Hypothalamus (tissue), 51 donors: ENCODE measurements at places on chromosomes 7 and 10.
A peak's percentile ranks its signal among the peaks of the same experiment; 100 is the strongest.

- peak; percentile 42 for DNase-seq
Measured at GRCh38 chr7:100483090-100483721, 521 bp upstream of the NYAP1 start.

GRCh38 chr7:138125598-138126111, 49.4 kb downstream of the AKR1D1 start:
- no peak for DNase-seq

DNA sequence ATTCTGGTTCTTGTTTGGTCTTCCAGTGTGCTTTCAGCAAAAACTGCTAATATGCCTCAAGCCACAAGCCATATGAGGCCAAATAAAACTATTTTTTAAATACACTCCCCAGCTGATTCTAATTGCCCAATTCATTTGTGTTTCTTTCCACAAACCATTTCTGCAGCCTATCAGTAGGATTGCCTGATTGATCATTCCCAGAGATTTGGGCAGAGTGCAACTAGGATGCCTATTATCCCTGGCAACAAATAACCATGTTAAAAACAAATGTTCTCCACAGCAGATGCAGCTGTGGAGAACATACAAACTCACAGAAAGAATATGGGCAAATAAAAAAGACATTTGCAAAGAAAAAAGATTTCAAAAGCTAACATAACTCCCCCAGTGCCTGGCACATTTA, 76.9 kb upstream of the CAV2 start:
- no peak for DNase-seq

- no peak for DNase-seq
Measured at GRCh38 chr7:54907981-54908380, 110.8 kb upstream of the EGFR start.

GRCh38 chr10:27190508-27190907, 35.4 kb downstream of the MASTL start:
- no peak for DNase-seq

DNA sequence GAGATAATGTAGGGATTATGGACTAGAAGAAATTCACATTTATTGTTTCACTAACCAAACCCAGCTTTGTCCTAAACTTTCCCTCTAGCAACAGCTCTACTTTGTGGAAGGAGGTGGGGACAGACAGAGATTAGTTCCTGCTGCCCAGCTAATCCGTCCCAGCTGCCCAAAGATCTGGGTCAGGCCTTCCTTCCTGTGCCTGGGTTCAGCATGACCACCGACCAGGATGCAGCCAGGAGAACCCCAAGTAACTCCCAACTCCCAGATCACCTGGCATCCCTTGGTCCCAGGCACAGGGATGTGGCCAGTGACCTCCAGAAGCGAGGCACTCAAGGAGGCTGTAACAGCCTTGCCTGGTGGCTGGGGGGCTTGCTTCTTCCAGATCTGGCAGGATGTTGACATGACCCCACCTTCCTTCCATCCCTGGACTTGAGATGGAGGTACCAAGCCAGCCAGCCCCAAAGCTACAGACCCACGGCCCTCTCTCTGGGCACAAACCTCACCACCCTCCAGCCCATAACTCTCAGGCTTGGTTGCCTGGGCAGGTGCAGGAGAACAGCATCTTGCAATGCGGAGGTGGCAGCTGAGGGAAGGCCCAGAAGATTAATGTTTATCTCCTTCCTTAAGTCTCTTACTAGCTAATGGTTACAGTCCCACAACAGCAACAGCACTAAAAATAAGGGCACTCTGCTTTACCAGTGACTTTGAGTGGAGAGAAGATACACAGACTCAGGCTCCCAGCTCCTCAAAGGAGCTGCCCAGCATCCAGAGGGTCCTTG, 11.1 kb downstream of the CAMK2G start:
- DNase-seq: no peak

GRCh38 chr7:76372984-76373833, 14.4 kb upstream of the YWHAG start:
- no peak for DNase-seq

- no peak for DNase-seq
Measured at GRCh38 chr7:119037941-119038340, 813.4 kb downstream of the ANKRD7 start.

GRCh38 chr7:22655781-22656180, 71.2 kb upstream of the IL6 start:
- DNase-seq: no peak

GRCh38 chr10:95406651-95407280, 116.0 kb upstream of the PDLIM1 start:
- DNase-seq: no peak

DNA sequence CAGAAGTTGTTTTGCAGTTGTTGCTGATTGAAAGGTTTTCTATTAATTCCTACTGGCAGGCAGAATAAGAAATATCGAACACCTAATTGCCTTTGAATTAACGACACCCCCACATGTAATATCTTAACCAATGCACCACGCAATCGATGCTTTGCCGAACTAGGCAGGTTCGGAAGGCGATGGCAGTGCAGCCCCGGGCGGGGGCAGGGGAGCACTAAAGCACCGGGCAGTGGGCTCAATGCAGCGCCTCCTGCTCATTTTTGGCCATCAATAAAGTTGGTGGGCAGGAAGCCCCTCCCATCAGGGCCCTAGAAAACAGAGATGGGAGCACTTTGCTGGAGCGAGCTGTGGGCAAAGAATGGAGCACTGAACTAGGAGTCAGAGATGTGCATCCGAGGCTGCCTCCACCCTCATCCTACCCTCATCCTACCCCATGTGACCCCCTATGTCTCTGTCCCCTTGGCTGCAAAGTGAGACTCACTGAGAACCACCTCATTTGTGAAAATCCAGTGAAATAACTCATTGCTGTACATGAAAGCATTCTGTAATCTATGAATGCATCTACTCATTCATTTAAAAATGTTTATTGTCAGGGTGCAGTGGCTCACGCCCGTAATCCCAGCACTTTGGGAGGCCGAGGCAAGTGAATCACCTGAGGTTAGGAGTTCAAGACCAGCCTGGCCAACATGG, 19.6 kb upstream of the CHST15 start:
- DNase-seq: no peak

DNA sequence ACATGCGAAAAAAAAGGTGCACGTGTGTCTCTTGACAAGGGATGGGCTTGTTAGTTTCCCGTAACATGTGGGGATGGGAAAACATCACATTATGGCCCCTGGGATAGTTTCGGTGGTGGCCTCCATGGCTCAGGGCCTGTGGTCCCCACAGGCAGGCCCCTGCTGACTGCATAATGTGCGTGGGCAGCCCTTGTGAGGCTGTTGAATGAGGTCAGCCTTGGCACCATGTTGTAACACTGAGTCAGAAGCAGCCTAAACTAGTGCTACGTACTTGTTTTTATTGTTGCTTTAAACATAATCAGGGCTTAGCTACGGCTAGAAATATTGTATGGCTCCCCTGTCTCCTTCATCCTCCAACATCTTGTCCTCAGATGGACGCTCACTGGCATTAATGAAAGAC, 80.6 kb downstream of the BEND7 start:
- no peak for DNase-seq

DNA sequence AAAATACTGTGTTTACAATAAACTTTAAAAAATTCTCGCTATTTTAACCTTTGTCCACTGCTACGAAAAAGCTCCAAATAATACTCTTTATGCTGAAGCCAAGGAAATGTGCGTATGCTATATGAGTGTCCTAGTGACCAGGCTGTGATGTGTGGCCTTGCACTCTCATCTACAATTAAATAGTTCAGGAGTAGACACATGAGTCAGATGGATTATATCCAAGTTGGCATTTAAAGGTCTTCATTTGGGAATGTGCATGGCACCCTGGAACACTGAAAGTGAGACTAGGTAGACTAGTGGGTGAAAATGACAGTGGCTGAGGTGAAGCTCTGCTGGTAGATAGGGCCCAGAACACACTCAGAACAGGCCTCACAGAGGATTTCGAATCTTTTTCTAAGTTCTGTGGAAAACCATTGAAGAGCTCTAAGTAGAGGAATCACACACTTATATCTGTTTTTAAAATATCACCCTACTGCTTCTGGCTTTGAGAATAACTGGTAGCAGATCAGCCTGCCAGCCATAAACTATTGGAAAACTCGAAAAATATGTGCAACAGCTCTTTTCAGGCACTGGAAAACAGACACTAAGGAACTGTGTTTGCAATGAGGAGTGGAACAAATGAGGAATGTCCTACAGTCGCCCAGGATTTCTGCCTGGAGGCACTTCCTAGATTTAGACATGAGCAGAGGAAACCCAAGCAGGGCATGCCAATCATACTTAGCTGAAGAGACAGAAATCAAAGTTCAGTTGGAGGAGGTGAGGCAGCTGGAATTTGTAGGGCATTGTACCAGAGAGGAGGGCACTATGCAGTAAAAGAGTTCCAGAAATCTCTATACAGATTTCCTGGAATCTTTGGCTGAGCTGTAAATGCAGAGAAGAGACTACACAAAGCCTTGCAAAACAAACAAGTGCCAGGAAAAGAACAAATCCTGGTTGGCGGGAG, 603.8 kb upstream of the LRRTM3 start:
- no peak for DNase-seq

DNA sequence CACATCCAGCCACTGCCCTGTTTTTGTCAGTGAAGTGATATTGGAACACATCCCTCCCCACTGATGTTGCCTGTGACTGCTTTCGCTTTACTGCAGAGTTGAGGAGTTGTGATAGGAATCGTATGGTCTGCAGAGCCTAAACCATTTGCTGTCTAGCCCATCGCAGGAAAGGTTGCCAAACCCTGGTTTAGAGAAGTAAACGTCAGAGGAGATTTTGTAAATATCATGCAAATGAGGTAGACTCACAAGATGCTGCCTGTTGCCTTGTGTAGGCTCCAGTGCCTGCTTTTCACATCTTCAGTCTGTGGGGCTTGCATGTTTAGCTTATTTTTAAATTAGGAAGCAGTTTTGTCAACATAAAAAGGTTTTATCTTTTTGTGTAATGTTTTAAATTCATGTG, 107.1 kb downstream of the TRRAP start:
- no peak for DNase-seq

- no peak for DNase-seq
Measured at GRCh38 chr10:77907900-77908717, 18.4 kb downstream of the DLG5 start.

DNA sequence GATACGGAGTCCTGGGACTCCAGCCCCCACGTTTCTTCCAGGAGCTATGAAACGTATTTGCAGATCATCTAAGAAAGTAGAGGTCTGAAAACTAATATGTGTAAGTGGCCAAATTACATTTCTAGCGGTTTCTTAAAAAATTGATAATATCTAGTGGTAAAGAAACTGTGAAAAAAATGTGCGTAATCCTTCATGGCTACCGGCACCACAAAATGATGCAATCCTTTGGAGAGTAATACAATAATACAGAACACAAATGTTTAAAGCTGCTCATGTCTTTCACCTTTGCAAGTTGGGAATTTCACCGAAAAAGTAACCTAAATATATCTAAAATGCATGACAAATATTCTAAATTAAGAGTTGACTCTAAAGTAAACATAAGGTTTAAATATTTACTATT, 742.1 kb downstream of the GRID1 start:
- DNase-seq: no peak

DNA sequence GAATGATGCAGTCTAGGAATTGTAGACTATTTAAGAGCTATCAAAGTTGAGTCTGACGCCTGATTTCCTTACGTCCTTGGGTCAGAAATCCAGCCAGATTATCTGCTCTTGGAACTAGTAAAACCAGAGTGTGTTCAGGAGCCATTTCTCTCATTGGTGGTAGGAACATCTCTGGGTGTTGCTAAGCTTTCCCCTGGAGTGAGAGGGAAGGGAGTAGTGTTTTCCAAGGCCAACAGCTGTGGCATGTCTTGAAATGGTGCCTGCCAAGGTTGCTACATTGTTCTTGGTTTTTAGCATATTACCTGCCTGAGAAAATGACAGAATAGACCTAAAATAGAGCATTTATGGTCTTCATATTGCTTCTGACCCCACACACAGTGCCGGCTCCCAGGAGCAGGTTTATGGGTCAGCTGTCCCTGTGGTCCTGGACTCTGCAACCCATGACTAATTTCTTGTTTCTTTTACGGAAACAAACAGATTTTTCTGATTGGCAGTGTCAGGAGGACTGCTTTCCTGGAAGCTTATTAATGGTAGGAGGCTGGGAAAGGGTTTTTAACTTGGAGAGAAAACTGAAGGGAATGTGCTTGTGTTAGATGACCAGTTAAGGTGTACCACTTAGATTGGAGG, 17.5 kb downstream of the GBF1 start:
- DNase-seq: no peak

GRCh38 chr7:84070770-84071169, 123.8 kb downstream of the SEMA3A start:
- no peak for DNase-seq

GRCh38 chr10:3111621-3112163, 44.3 kb downstream of the PFKP start:
- DNase-seq: no peak

GRCh38 chr7:7491044-7491443, 44.6 kb downstream of the COL28A1 start:
- DNase-seq: no peak

- DNase-seq: peak; percentile 38
Measured at GRCh38 chr7:143299840-143300239, 11.7 kb downstream of the CASP2 start.

DNA sequence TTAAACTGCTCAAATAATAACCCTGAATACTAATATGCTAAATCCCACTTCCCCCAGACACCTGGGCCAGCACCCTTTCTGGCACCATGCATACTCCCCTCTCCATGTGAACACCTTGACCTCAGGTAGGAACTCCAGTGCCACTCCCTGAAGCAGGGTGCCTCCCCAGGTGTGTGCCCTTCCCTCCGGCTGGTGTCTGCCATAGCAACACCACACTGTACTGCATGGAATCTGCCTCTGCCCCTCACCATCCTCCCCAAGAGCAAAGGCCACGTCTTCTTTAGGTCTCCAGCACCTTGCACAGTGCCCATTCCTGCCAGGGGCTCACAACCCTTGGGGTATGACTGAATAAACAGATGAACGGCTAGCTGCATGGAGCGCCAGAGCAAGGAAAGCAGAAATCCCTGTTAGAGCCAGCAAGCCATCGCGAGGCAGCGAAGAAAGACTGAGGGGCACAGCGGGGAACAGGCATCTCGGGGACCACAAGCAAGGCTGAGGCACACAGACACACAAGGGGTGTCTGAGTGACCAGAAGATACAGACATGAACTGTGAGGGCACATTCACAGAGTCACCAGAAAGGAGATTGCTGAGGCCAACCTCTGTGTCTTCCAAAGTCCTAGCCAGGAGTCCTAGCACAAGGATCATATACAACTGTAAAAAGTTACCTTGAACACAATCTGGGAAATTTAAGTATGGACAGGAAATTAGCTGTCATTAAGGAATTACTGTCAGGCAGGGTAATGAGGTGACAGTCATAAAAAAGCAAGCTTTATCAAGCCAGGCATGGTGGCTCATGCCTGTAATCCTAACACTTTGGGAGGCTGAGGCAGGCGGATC, 25.7 kb downstream of the COBL start:
- no peak for DNase-seq

DNA sequence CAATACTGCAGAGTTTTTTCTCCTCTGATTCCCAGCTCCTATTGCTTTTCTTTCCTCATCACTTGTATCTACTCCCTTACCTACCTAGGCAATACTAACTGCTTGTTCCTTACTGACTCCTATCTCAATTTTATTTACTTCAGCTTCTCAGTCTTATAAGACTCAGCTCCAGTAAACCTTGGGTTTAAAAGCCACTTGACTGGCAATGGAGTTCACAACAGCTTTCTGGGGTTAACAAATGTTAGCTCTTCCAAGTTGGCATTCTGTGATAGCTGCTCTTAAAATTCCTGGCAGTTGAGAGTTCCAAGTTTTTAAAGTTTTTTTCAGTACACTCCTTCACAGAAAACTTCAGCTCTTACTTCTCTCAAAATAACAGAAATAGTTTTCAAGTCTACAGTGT, 14.2 kb downstream of the ATAD1 start:
- DNase-seq: no peak
